ENCODE measurements at places on chromosomes 12 and 14.

GRCh38 chr12:107490010-107490409 lies 195.6 kb upstream of the PWP1 start:
- no peak for DNase-seq

GRCh38 chr12:42586268-42586667 lies 3.3 kb downstream of the PRICKLE1 start:
- DNase-seq, result no peak

- no peak for DNase-seq
Observed at GRCh38 chr12:100797246-100797645, 2.7 kb downstream of the ANO4 start.

GRCh38 chr14:99257673-99258221 lies 14.2 kb downstream of the BCL11B start:
- no peak for DNase-seq
